Endothelial cell of umbilical vein (primary cell): ENCODE measurements at places on chromosomes 6 and 20.

DNA sequence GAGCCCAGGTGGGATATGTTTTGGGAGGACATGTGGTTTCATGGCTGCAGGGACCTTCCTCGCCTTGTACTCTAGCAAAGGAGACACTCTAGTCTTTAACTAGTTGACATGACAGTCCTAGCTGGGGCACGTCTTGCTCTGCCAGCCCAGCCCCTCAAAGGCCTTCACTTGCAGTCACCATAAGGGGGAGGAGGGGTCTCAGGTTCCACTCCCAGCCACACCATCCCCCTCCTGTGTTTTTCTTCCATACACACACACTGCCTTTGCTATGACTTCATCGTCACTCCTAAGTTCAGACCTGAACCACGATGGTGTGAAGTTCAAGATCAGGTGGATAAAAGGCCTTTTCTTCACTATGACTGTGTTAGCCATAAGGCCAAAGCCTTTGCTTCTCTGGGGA lies 13.5 kb downstream of the ULBP1 start:
- DNase-seq: no peak

DNA sequence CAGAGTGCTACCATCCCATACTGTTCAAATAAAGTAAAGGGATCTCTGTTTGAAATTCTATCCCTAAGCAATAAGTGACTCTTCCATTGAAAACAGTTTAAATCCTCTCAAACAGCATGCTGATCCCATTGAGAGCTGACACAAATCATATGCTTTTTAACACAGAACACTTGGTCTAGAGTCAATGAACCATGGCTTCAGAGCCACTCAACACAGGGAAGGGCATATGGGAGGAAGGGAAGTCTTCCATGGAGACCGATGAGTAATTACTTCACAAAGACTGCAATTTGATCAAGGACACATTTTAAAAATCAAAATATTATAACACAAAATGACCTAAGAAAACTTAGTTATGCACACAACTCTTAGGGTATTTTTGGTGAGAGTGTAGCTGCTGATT lies 1073.0 kb upstream of the MAP3K7 start:
- no peak for DNase-seq

- DNase-seq: no peak
Observed at GRCh38 chr6:170206851-170207431, 83.9 kb downstream of the DLL1 start.

DNA sequence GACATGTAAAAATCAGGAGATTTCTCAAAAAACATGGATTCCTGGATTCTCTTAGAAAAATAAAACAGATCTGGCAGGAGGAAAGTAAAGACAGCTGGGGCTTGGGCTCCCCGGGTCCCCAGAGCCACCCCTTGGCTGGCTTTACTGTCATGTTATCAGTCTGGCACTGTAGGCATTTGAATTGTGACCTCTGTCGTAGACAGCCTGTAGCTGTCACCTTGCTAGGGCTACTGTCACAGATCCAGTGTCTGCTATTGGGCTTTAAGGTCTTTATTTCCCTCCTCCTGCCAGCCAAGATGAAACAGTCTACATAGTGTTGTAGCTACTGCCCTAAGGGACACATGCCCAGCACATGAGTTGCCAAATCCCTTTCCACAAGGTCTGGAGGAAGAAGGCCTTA lies 37.5 kb downstream of the ABRACL start:
- no peak for DNase-seq

- peak; percentile 29 for DNase-seq
Observed at GRCh38 chr6:150301846-150302519, 66.8 kb upstream of the IYD start.

- DNase-seq: no peak
Observed at GRCh38 chr20:38395165-38395564, 40.0 kb downstream of the SNHG17 start.

GRCh38 chr6:154457046-154457713 lies 53.3 kb downstream of the CNKSR3 start:
- no peak for DNase-seq

DNA sequence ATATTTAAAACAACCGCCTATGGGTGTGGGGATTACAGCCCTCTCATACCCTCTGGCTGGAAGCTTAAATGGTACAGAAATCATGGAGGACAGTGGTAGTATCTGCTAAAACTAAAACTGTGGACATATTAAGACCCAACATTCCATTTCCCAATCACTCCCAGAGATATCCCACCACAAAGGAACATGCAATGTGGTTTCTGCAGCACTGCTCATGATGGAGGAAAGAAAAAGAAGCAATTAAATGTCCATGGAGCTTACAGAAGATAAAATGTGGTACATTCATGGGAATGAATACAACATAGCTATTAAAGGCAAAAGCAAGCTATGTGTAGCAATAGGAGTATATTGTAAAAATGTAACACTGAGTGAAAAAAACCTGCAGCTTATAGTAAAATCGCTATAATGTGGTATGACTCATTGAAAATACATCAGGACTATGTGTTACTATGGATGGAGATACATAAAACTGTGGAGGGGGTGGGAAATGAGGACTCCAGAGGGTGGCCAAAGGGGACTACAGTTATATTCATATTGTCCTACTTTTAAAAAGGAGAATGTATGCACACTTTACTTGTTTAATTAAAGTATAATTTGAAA lies 22.9 kb upstream of the NNAT start:
- no peak for DNase-seq

GRCh38 chr6:150528648-150529285 lies 70.9 kb upstream of the PLEKHG1 start:
- DNase-seq: peak; percentile 8

DNA sequence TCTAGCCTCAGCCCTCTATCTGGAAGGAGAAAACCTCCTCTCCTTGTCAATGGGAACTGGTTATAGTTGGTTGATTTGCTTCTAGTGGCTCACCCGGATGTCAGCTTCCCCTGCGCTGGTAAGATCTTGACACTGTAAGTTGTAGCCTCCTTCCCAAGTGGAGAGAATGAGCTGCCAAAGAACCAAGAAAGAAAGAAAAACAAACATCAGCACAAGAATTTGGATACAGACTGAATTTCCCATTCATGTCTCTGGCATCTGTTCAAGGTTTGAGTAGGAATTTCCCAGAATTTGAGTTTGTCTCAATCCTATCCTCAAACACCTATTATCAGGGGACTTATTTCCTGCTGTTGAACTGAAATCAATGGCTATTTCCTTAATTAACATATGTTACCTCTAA lies 44.1 kb downstream of the ELOVL2 start:
- DNase-seq: peak; percentile 23

GRCh38 chr20:58571356-58571692 lies 56.1 kb upstream of the APCDD1L start:
- DNase-seq: no peak

- no peak for DNase-seq
Observed at GRCh38 chr6:79498842-79499241, 38.4 kb downstream of the LCA5 start.

GRCh38 chr20:51687108-51687507 lies 81.1 kb downstream of the ATP9A start:
- DNase-seq: no peak

GRCh38 chr6:85802162-85802561 lies 159.5 kb upstream of the SYNCRIP start:
- no peak for DNase-seq

DNA sequence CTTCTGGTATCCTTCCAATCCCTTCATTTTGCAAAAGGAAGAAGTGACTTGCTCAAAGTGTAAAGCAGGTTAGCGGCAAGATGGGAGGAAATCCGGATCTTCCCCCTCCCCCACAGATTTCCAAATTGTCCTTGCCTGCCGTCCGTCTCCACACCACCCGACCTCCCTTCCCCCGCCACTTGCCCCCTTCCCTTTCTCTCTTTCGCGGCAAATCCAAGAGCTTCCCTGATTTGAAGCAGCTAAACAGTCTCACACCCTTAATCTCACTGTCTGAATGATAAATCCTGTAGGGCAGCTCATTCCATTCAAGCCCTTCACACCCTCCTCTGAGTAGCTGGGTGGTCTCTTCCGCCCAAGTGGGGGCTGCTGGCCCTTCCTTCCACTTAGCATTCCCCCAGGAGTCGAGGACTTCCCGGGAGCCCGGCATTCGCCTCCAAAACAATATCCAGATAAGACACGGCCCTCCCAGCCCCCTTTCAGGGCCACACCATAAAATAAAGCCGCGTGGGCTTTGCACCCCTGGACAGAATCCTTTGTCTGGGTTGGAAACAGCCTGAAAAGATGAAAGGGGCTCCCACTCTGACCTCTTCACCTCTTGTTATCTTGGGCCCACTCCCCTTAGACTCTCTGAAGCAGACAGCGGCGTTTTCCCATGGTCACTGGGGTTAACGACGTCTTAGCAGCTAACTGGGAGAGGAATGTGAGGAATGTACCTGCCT lies 44.0 kb upstream of the PIM1 start:
- DNase-seq: peak; percentile 42

DNA sequence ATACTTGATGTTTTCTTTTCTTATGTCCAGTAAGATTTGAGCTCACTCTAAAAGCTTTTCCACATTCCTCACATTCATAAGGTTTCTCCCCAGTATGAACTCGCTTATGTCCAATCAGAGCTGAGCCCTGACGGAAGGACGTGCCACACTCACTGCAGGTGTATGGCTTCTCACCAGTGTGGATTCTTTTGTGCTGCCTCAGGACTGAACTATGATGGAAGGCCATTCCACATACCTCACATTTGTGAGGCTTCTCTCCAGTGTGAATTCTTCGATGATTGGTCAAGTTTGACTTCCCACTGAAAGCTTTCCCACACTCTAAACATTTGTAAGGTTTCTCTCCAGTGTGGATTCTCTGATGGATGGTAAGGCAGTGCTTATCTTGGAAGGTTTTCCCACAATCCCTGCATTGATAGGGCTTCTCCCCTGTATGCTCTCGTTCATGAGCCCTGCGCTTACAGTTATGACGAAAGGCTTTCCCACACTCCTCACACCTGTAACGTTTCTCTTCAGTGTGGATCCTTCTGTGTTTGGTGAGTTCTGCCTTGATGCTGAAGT lies 9.9 kb downstream of the ZNF311 start:
- DNase-seq: no peak

DNA sequence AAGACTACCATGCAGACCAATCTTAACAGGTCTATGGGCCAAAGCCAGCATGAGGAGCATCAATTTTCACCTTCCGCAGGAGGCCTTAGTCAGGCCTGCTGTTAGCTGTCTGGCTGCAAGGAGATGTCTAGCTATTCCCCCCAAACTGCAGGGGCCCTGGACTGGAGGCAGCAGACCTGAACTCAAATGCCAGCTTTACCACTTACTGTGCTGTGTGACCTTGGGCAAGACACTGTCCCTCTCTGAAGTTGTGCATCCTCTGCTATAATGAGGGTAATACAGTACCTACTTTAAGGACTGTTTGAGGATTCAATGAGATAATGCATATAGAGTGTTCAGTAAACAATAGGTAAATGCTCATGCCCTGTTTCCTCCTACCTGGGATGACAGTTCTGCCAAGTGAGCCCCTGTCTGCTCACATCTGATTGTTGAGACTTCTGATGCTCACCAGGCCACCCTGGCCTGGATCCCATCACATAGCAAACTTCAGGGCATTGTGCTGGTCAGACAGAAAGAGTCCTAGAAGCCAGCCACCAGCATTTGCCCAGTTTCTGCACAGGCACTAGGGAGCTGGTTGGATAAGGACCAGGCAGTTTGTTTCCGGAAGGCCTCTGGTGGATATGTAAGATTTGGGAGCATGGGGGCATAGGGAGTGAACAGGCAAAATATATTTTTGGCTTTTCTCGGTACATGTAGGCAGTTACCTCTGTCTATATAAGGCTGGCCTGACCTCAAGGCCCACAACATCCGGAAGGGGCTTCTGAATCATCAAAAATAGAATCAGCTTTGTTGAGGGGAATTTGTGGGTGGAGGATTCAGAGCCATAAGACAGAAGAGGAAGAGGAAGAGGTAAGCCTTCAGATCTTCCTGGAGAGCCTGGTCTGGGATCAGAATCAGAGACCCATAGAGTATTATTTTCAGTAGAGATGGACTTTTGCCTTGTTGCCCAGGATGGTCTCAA lies 2.3 kb upstream of the OCSTAMP start:
- DNase-seq: no peak

DNA sequence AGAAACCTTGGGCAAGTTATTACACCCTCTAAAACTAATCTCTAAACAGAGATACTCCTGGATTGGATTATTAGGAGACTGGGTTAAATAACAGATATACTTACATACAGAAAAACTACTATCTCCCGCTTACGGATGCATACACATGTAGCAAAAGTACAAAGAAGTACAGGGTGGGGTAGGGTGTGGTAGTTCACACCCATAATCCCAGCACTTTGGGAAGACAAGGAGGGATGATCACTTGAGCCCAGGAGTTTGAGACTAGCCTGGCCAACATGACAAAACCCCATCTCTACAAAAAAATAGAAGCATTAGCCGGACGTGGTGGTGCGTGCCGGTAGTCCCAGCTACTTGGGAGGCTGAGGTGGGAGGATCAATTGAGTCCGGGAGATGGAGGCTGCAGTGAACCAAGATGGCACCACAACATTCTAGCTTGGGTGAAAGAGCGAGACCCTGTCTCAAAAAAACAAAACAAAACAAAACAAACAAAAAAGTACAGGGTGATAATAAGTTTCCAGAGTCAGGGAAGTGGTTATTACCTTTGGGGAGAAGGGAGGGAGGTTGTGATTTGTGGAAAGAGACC lies 8.1 kb downstream of the PIM1 start:
- DNase-seq: no peak
